ENCODE measurements at places on chromosomes 7 and 10.

- H3K27ac ChIP-seq: no peak overlapping the region
- peaks cover 83% of the 10 kb centered on the region for H3K27me3 ChIP-seq
- no peak overlapping the region for H3K4me3 ChIP-seq
- DNase-seq: no peak
Measured at GRCh38 chr10:101772017-101772894, 3.7 kb downstream of the FGF8 start.

DNA sequence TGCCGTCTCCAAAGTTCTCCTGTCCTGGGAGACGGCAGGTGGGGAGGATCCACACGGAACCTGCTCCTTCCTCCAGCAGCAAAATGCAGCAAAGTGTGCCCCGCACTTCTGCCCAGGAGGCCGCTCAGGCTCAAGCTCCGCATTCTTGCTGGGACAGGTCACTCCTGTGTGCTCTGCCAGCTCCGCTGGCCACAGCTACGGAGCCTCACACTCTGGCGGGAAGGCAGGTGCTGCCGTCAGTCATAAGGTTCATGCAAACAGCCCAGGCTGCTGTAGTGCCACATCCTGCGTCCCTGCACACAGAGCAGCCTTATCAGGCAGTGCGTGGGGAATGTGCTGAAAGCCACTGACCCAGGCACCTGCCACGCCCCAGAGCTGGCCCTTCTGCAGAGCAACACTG, 22.4 kb downstream of the ADGRA1 start:
- H3K36me3 ChIP-seq: no peaks in the 10 kb centered on the region
- H3K27ac ChIP-seq: no peak overlapping the region
- DNase-seq: no peak
- H3K27me3 ChIP-seq: no peaks in the 10 kb centered on the region
- H3K4me3 ChIP-seq: no peak overlapping the region

DNA sequence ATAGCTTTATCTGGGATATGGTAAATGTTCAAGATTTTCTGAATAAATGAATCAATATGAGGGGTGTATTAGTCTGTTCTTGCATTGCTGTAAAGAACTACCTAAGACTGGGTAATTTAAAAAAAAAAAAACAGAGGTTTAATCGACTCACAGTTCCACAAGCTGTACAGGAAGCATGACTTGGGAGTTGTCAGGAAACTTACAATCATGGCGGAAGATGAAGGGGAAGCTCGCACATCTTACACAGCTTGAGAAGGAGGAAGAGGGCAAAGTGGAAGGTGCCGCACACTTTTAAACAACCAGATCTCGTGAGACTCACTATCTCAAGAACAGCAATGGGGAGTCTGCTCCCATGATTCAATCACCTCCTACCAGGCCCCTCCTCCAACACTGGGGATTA, 32.5 kb upstream of the OTUD1 start:
- no peaks in the 10 kb centered on the region for H3K4me1 ChIP-seq
- no peak overlapping the region for H3K4me3 ChIP-seq
- H3K27me3 ChIP-seq: peaks cover 7% of the 10 kb centered on the region
- no peak for DNase-seq

DNA sequence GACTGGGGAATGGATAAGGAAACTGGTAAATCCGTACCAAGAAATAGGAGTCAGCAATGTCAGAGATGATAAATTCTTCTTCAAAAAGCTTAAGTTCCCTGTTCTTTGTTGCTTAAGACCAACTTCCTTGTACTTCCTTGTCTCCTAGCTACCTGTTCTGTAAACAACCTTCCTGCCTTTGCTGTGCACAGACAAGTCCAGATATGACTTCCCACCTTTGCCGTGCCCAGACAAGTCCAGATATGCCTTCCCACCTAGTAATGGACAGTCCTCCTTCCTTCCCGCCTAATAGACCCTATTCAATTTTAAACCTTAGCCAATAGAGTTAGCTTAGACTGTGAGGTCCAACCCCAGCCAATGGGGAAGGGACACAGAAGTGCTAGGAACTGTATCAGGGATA, 2.5 kb upstream of the ZNF33A start:
- H3K4me1 ChIP-seq: peaks cover 14% of the 10 kb centered on the region
- no peak overlapping the region for H3K27ac ChIP-seq
- no peak overlapping the region for H3K4me3 ChIP-seq
- DNase-seq: no peak

GRCh38 chr10:72812753-72813430, 80.6 kb upstream of the OIT3 start:
- no peak for DNase-seq
- no peaks in the 10 kb centered on the region for H3K4me1 ChIP-seq
- no peak overlapping the region for H3K4me3 ChIP-seq
- H3K27me3 ChIP-seq: no peaks in the 10 kb centered on the region

Data from T-cell (primary cell).